ENCODE measurements at places on chromosomes 1 and 21.
A peak's percentile ranks its signal among the peaks of the same experiment; 100 is the strongest.

DNA sequence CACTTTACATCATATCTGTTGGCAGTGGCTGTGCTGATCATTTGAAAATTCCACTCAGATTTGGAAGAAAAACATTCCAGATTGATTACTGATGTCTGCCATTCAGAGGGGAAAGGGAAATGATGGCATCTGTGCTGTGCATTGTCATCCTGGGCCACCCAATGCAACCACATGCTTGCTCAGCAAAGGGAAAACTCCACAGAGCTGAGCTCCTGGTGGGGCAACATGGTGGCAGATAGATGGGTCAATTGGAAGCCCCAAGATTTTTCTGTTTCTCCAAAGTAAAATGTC is 11.8 kb downstream of the OXCT2 start:
- DNase-seq, result no peak

DNA sequence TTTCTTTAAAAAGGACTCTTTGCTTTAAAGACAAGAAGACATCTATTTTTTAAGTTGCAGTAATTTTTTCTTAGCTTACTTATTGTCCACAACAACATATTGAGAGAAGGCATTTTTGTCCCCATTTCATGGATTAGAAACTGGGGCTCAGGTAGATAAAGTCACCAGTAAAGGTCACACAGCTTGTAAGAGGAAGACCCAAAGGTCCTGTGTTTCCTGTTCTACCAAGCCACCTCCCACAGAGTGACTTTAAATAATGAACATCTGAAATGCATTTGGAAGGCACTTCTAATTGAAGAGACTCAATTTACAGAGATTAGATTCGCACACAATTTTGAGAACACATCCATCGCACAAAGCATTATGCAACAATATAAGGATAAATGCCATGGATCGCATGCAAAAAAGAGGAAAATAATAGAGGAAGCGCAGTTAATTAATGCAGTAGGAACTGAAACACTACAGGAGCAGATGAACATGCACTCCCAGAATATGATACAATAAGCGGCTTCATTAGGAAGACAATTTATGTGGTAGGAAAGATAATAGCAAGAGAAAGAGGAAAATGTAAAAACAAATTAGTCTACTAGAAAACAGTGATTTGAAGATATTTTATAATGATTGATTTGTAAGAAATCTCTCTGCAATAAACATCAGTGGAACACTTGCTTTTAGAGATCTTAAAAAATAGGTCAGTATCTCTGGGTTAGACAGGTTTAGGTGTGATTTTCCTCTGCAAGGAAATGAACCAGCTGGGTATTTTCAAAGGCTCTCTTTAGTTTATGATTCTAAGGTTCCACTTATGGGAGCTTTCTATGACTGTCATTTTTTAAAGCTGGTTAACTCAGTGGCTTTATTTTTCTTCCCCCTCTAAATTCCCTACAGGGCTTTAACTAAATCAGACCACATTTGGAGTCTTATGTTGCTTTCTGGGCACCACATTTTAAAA is 27.1 kb upstream of the CD2 start:
- DNase-seq, result no peak

DNA sequence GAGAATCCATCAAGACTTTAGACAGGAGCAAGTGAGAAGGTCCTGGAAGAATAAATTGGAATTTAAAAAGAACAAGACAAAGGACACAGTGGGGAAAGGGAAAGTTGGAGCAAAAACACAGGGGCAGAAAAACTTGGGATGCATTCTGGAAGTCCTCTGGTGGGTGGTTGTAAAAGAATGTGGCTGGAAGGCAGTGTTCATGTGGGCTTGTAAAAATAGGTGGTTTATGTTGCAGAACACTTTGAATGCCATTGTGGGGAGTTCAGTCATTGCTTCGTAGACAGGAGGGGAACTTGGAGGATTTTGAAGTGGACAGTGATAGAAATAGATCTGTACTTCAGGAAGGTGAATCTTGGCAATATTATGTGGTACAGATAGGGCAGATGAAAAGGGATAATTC is 15.2 kb downstream of the KIF1B start:
- DNase-seq, result no peak

DNA sequence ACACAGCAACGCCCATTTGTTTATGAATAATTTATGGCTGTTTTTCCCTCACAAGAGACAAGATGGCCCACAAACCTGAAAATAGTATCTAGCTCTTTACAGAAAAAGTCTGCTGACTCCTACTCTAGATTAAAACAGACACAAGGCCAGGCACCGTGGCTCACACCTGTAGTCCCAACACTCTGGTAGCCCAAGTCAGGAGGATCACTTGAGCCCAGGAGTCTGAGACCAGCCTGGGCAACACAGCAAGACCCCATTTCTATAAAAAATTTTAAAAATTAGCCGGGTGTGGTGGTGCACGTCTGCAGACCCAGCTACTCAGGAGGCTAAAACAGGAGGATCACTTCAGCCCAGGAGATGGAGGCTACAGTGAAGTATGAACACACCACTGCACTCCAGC is 34.6 kb downstream of the LUZP1 start:
- no peak for DNase-seq

DNA sequence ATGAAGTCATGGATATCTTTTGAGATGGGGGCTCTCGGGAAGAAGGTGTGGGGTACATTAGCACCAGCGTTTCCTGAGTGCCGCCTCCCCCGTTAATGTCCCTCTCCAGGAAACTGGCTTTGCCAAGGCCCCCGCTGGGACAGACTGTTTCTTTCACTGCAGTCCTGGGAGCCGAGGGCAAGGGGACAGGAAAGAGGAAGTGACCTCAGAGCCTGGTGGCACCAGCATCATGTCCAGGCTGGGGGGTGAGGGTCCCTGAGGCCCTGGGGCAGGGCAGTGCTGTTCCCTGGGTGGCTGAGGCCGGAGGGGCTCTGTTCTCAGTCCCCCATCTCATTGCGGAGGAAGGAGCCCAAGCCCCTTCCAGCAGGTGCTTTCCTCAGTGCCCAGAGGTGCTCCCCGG is 5.8 kb downstream of the PFKL start:
- no peak for DNase-seq

GRCh38 chr1:15411593-15412137 is 2.0 kb downstream of the EFHD2 start:
- peak; percentile 82 for DNase-seq

GRCh38 chr1:241837901-241838300 is 10.1 kb upstream of the EXO1 start:
- DNase-seq, result no peak

GRCh38 chr1:168484083-168484482 is 59.7 kb downstream of the XCL2 start:
- DNase-seq, result no peak

Measured in naive B cell (primary cell).